ENCODE measurements at places on chromosomes 3 and 15. TPM values are rescaled to one million over a fixed set of nuclear protein-coding genes. Genes with fewer than 3 reads are reported as not detected.

DNA sequence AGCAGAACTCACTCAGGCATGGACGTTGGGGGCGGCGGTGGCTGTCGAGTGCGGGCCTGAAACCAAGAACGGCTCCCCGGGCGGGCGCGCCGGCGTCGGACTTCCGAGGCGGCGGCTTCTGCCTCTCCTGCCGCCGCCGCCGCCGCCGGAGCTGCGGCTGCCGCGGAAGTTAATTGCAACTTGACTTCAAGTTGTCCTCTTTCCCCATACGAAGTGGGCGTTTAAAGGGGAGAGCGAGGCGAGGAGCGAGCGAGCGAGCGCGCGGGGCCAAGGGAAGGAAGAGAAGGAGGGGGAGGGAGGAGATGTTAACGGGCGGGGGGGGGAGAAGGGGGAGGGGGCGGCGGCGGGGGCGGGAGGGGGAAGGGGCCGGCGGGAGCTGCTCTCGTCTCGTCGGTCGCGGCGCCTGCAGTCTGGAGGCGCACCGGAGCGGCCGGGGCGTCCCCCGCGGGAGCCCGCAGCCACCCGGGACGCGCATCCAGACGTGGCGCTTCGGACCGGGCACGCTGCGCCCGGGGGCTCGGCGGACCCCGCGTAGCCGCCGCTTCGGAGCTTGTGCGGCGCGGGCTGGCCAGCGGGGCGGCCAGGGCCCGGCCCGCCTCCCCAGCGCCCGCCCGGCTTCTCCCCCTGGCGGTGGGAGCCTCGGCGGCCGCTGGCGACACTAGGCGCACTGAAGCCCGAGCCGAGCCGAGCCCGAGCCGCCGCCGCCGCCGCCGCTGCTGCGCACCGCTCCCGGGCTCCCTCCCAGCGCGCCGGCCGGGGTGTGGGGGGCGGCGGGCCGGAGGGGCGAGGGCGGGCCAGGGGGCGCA lies 19.7 kb upstream of the SATB1 start:
- DNase-seq: peak; percentile 79

GRCh38 chr3:136883967-136884720 lies 22.1 kb downstream of the NCK1 start:
- DNase-seq: no peak

DNA sequence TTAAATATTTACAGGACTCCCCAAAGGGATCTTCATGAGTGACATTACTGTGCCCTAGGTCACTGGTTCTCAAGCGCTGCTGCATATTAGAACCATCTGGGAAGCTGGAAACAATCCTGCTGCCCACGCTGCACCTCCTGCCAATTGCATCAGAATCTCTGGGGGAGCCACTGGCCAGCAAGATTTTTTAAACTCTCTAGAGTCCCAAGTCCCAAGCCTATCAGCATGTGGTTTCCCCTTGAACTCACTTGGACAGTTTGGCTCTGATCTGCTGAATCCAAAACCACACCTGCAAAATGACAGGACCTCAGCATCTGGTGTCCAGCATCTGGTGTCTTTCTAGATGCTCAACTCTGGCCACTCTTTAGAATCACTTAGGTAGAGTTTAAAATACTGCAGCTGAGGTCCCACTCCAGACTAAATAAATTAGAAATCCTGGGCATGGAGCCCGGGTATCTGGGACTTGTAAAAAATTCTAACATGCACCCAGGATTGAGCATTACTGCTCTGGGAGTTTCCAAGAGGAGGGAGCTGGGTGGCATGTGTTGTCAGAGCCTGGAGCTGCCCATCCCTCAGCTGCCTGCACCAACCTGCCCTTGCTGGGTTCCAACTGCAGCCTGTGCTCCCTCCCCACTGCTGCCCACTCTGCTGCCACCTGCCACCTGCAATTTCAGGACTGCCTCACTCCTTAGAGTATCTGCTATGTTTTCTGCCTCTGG lies 311.3 kb downstream of the SLC9A9 start:
- no peak for DNase-seq

- DNase-seq: no peak
Measured at GRCh38 chr3:42451546-42452230, 41.3 kb upstream of the LYZL4 start.

GRCh38 chr15:55394694-55395093 lies 13.5 kb downstream of the CCPG1 start:
- no peak for DNase-seq

- no peak for DNase-seq
Measured at GRCh38 chr15:65936282-65936681, 67.0 kb downstream of the RAB11A start.

DNA sequence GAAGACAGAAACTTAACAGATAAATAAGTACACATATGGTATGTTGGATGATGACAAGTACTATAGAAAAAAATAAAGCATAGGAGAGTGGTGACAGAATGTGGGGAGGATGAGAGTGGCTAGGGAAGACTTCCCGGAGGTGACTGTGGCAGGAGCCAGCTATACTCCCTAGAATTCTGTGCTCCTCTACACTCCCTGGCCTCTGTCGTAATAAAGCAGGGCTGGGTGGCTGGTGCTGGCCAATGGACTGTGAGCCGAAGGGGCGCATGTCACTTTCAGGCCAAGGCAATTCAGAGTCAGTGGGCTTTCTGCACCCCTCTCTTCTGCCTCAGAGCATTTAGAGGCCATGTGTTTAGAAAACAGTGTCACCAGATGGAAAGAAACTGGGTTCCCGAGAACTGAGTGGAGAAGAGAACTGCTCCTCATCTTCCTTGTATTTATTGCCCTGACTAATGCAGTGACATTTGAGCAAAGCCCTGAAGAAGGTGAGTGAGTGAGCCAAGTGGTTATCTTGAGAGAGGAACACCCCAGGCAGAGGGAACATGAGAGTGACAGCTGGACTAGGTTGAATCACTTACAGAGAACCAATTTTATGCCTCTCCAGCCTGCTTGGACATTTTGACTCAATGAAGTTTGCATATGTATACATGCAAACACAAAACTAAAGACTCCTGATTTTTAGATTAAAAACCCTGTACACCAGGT lies 5.2 kb upstream of the VPS8 start:
- DNase-seq: no peak

- DNase-seq: no peak
Measured at GRCh38 chr15:38238311-38238710, 14.3 kb upstream of the SPRED1 start.

The CA12 gene
- 4.1 TPM for polyA plus RNA-seq

DNA sequence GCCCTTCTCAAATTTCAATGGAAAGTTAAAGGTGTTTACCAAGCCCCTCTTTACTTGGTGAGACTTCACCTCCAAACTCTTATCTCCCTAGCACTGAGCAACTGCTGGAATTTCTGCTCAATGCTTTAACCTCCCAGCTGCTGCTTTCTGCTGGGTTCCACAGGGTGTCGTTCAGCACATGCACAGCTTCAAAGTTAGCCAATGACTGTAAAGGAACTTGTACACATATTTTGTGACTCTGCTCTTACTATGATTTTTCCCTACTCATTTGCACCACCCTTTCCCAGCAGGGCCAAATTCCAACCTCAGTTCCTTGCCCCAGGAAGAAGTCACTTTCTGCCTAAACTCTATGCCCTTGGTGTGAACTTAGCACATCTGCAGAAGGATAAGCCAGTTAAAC lies 89.7 kb downstream of the ULK4 start:
- no peak for DNase-seq

GRCh38 chr3:44983484-44983941 lies 7.5 kb downstream of the EXOSC7 start:
- DNase-seq: no peak

The VGLL3 gene
- polyA plus RNA-seq: 21.6 TPM

- DNase-seq: peak; percentile 24
Measured at GRCh38 chr3:106401666-106402490, 533.1 kb upstream of the CBLB start.

DNA sequence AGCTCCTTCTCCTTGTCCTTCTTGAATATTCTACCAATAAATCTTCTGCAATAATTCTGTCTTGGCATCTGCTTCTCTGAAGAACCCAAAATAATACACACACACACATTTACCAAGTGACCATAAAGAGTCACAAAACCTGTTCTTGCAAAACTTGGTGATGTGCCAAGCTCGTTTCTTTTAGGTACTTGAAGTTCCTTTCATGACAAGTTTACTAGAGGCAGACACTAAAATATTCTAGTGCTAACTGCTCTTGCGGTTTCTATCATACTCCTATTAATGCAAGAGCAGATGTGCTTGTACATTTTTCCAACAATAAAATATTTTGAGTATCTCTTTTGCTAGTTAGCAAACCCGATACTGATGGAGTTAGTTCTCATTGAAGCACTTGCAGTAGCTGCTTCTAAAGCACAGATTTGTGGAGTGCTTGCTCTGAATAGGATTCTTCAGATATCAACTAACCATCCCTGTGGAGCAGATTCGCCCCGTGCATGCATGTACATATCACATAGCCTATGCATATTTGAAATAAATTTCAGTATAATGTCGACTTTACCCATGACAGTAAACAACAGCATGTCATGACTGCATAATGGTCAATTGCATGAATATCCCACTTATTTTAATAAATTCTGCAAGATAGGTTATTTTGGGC lies 23.2 kb downstream of the HHLA2 start:
- DNase-seq: peak; percentile 48

DNA sequence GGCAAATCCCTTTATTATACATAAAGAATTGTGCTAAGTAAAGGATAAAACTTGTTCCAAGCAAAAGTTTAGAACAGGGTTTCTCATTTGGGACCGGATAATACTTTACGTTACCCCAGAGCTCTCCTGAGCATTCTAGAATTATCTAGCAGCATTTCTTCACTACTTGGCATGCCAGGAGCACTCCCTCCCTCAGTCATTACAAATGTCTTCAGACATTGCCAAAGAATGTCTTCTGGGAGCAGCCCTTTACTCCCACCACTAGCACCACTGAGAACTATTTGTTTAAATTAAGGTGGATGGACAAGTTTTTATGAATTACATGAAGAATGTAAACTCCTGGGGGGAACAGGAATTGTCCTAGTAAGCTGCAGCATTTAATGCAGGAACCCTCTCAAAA lies 516.4 kb downstream of the GBE1 start:
- no peak for DNase-seq

DNA sequence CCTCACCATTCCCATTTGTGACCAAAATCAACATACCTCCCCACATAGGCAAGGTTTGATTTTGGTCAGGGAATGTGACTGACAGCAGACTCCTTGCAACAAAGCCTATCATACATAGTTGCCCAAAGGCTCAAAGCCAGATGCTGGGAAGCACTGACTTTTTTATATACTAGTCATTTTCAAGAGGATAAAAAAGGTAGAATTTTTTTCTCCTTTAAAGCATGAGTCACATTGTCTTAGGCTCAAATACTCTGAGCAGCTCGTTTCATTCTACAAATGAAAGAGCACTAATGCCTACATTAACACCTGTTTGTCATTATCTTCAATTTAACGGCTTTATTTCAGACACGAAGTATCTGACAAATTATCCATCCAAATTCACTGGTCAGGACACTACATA lies 36.2 kb downstream of the ICE2 start:
- no peak for DNase-seq

GRCh38 chr3:143258692-143259091 lies 139.1 kb downstream of the CHST2 start:
- no peak for DNase-seq

GRCh38 chr15:78850352-78850751 lies 22.3 kb upstream of the MORF4L1 start:
- DNase-seq: no peak

DNA sequence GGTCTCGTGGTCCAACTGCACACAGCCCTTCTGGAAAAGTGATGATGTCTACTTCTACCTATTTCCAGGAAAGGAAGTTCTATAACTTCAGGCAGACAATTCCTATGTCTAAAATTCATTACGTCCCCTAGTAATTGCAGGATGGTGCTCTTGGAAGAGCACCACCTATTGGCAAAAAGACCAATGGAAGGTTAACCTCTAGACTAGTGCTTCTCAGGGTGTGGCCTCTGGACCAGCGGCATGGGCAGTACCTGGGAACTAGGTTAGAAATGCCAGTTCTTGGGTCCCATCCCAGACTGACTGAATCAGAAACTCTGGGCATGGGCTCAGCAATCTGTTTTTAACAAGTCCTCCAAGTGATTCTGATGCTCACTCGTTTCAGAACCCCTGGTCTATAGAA lies 258.3 kb upstream of the ICE2 start:
- no peak for DNase-seq

- DNase-seq: no peak
Measured at GRCh38 chr3:182389071-182389815, 404.1 kb upstream of the ATP11B start.

- DNase-seq: no peak
Measured at GRCh38 chr3:103341078-103341606, 906.3 kb downstream of the ZPLD1 start.

- no peak for DNase-seq
Measured at GRCh38 chr15:52095597-52096262, 16.8 kb downstream of the BCL2L10 start.

DNA sequence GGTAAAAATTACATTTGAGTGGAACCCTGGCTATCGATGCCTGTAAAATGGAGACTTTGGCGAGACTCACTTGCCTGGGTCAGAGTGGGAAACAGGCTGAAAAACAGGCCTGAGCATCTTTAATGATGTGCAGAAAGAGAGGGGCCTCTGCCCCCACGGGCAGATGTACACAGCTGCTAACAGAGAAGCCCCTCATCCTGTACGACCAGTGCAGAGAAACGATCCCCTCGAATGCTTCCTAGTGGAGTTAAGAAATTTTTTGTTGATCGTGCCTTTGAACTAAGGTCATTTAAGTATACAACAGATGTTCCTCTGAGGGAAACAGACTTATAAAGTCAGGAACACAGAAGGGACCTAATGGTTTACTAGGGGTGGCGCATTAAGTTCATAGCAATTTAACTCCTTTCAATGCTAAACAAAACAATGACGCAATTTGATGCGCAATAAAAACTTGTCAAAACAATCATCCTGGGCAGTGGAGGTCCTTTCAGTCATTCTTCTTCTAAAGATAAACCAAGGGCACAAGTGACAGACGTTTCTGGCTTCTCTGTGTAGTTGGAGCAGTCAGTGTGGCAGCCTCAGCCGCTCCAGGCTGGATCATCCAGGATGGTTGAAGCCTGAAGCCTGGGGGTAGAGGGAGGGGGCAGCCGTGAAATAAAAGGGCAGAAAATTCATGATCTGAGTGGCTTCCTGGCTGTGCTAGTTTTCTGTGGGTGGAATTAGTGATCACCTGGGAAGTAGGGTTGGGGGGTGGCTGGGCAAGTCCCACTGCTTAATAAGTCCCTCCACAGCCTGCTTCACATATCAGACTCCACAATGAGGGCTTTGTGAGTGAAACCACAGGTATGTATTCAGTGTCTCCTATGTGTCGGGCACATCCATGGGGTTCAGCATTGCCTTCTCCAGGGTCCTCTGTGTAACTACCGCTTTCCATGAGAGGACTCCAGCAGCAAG lies 50.8 kb upstream of the MRPS22 start:
- peak; percentile 54 for DNase-seq

Data from left lung (tissue), 14 donors.